ENCODE measurements at places on chromosomes 6 and 20. TPM values are rescaled to one million over a fixed set of nuclear protein-coding genes. Genes with fewer than 3 reads are reported as not detected.

Gene PGBD1
- total RNA-seq = 3.0 TPM

DNA sequence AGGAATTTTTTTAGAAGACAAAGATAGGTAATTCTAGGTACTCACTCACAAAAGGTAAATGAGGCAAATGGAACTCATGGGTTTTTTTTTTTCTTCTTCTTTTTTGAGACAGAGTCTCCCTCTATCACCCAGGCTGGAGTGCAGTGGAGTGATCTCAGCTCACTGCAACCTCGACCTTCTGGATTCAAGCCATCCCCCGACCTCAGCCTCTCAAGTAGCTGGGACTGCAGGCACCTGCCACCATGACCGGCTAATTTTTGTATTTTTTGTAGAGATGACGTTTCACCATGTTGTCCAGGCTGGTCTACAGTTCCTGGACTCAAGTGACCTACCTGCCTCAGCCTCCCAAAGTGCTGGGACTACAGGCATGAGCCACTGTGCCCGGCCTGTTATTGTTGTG, 126.1 kb downstream of the LRRC1 start:
- DNase-seq = no peak

Gene PACSIN1
- not detected for total RNA-seq

GRCh38 chr6:117483004-117483644, 650 bp downstream of the DCBLD1 start:
- no peak for DNase-seq

Gene RSPH4A
- 0.49 TPM for total RNA-seq
